Activated CD8-positive, alpha-beta T cell treated with anti-CD3 and anti-CD28 coated beads, Interleukin-2, amount 10 ng/mL, durations not matched to agents 7 days and 5 days (primary cell): ENCODE measurements at places on chromosomes 1 and 21. TPM values are rescaled to one million over a fixed set of nuclear protein-coding genes. Genes with fewer than 3 reads are reported as not detected.

The CSF3R gene
- 0.05 TPM for total RNA-seq

The PPIAL4G gene
- 0.66 TPM for total RNA-seq

The S100A14 gene
- total RNA-seq, result not detected

DNA sequence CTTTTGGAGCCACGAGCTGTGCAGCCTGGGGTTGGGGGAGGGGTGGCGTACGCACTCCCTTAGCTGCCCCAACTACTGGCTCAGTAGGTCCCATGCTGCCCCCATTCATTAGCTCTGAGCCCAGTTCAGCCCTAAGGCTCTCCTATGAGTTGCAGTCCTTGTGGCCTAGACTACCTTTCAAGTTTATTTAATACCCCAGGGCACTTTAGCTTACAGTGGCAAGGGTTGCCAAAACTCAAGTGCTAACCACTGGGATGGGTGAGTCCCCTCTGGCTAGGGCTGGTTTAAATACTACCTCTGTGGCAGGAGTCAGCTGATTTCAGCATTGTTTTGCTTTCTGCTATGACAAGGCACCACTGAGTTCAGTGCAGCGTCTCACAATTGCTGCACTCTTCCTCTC lies 118.2 kb downstream of the ODF2L start:
- DNase-seq, result no peak

DNA sequence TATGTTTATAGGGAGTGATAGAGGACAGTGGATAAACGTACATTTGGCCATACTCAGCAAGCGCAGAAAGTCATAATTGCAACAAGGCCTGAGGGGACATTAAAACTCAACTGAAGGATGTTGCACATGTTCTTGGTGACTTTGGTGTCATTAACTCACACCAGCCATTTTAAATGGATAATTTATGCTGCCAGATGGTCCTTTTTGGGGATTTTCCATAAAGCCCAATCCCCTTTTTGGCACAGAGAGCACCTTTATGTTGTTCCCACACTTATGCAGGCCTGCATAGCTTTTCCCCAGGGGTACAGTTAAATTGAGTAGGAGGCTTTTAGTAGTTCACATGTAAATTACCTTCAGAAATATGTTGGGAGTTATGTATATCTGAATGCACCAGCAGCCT lies 279.6 kb downstream of the NFIA start:
- DNase-seq, result no peak

The POU3F1 gene
- total RNA-seq, result not detected

- DNase-seq, result peak; percentile 66
These were observed 9.1 kb upstream of the RAB7B start for GRCh38 chr1:206012086-206012859.

DNA sequence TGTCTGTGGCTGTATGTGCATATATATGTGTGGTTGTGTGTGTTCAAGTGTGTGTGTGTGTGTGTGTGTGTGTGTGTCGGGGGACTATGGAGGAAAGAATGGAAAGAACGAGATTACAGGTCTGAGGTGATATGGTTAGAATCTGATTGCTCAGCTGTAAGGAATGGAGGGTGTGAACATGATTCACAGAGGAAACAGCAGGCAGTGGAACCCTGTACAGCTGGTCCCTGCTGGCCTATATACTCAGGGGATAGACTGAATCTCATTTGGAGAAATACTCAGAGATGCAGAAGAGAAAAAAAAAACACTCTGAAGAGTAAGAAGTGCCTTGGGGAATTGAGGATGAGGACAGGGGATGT lies 180.1 kb upstream of the ESRRG start:
- DNase-seq, result no peak
